ENCODE measurements at places on chromosomes 2 and 18.
A peak's percentile ranks its signal among the peaks of the same experiment; 100 is the strongest.

DNA sequence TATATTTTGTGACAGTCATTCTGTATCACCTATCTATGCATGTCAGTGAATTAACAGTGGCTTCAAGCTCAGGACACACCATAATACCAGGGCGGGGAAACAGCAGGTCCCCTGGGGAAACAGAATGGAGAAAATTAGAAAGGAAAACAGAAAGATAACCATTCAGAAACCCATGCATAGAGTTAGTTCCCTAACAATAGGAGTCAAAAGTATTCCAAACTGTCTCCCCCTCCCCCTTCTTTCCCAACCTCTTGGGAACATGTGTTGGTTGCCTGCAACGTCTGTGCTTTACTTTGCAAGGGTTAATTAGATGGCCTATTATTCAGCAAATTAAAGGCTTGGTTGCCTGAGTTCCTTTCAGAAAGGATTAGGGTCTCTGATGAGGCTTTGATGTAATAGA lies 176.4 kb downstream of the MYO3B start:
- no peak for DNase-seq

DNA sequence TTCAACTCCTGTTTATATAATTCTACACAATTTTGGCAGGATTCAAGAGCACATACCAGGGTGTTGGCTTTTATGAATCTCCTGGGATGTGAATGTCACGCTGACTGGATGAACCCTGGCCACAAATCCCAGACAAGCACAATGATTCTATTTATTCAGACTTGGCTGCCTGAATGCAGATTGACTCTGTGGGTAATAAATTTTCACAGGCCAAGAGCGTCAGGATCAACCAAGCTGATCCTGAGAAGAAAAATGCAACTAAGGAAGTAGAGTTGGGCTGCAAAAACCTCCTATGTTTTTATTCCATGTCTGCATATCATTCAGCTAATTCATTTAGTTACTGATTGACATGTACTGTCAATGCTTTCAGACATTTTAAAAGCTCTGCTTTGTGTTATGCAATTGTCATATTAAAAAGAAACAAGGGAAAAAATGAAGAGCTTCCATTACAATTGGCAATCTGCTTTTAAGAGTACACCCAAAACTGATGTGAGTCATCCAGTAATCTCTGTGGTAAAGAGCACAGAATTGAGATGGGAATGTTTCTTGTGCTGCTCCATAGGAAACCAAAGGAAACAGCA lies 173.0 kb upstream of the REV1 start:
- DNase-seq, result no peak

DNA sequence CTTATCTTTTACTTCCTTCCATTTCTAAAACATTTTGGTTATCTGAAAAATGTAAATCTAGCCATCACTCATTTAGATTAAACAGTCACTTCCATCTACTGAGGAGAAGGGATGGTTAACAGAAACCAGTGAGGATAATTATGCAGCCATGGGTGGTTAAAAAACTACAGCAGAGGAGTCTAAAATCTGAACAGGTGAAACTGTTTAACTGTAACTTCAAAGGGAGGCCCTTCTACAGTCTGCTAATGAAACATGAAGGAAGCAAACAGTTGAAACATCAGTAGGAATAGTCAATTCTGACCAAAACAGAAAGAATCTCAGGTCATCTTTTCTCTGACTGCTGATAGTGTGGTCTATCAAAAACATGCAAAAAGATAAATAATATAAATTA lies 71.0 kb downstream of the DTNB start:
- DNase-seq, result no peak

GRCh38 chr18:8462651-8463185 lies 146.5 kb upstream of the RAB12 start:
- DNase-seq, result no peak

GRCh38 chr2:231450548-231450989 lies 13.7 kb downstream of the NCL start:
- DNase-seq, result no peak

DNA sequence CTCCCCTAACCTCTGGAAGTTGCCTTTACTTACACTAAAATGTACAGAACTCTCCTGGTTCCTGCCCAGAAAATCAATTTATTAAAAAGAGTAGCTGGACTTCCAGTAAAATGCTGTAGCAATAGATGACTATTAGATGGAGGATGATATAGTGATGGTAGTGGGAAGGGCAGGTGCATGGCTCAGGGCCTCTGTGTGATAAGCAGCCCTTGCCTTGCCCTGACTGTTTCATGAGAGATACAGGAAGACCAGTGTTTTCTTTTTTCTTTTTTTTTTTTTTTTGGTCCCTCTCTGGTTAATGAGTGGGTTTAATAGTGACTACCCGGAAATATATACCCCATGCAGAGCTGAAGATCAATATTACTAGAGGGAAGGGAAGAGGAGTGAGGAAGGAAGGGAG lies 48.7 kb upstream of the NEDD4L start:
- peak; percentile 78 for DNase-seq

GRCh38 chr2:41791523-41791922 lies 256.3 kb upstream of the PKDCC start:
- peak; percentile 5 for DNase-seq

DNA sequence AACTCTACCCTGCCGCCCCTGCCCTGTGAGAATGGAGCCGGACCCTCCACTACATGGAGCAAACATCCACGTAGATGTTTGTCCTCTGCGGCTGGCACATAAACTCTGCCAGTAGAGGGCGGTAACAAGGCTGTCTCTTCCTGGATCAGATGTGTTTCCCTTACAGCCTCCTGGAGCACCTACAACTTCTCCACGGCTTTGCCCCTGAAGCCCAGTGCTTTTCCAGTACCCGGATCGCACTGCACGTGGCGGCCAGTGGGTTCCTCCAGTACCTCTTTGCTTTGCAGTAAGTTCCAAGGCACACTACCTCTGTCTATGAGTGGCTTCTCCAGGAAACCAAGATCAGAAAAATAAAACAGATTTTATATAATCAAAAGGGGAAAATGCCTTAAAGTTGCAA lies 651.3 kb downstream of the DCDC2C start:
- DNase-seq, result peak; percentile 6

GRCh38 chr2:229669841-229670240 lies 44.5 kb downstream of the DNER start:
- DNase-seq, result no peak

All from hematopoietic multipotent progenitor cell treated with erythropoietin and hydrocortisone succinate and interleukin-3 and kit ligand, for 8 days (in vitro differentiated cells).